Brain pericyte (primary cell): ENCODE measurements at places on chromosomes 12 and 14.

GRCh38 chr14:89491711-89492381 is 74.8 kb upstream of the FOXN3 start:
- no peak for DNase-seq

- DNase-seq = no peak
These were observed 53.5 kb downstream of the FSCB start for GRCh38 chr14:44453433-44454171.

DNA sequence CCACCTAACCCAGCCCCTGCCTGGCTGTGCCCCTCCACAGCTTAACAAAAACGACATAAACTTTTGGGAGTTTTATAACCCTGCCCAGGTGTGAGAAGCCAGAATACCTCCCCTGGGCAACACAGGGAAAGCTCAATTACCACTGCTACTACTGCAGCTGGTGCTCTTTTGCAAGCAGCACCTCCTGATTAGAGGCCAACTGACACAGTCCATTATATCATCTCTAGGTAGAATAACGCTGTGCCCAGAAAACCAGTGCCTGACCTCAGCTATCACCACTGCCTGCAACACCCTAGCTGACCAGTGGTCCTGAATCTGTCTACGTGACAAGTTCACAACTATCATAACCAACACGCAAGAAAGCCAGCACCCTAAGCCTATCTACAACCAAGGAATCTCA is 34.2 kb downstream of the MDM1 start:
- DNase-seq = no peak

- no peak for DNase-seq
These were observed 69.4 kb downstream of the ATXN2 start for GRCh38 chr12:111529424-111530368.

GRCh38 chr12:127277882-127278281 is 989.1 kb upstream of the TMEM132C start:
- DNase-seq = no peak

GRCh38 chr12:51884676-51885229 is 3.1 kb upstream of the ANKRD33 start:
- DNase-seq = no peak

- no peak for DNase-seq
These were observed 35.0 kb downstream of the CORO1C start for GRCh38 chr12:108696111-108696995.

DNA sequence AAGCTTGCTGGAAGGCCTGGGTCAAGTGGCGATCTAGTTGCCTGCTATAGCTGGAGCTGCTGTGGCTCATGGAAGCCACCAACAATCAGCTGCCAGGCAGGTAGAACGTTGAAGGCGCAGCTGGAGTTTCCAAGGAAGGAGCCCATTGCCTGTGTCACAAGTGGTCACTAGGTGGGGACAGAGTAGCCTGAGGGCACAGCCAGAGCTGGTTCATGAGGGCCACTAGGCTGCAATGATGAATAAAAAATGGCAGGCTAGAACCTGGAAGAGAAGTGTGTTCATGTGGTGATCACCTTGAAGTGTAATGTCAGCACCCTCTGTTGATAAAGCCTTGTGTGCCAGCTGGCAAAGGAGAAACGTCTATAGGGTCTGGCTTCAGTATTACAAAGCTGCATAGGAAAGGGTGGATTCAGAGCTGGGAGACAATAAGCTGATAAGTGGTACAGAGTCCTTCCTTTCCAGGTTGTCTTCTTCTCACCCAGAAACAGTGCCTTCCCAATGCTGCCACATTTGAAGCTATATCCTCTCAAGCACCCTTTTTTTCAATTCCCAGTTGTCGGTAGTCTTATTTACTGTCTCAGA is 165.8 kb downstream of the EMP1 start:
- DNase-seq = no peak

GRCh38 chr14:75934998-75935628 is 46.7 kb downstream of the TGFB3 start:
- no peak for DNase-seq

- DNase-seq = no peak
These were observed 5.3 kb downstream of the FAM161B start for GRCh38 chr14:73944432-73945158.

- no peak for DNase-seq
These were observed 82.9 kb downstream of the NEDD1 start for GRCh38 chr12:96989916-96990315.

GRCh38 chr12:69239922-69240630 is 707 bp downstream of the CPSF6 start:
- no peak for DNase-seq

- DNase-seq = no peak
These were observed 79.5 kb downstream of the APAF1 start for GRCh38 chr12:98724384-98725155.

DNA sequence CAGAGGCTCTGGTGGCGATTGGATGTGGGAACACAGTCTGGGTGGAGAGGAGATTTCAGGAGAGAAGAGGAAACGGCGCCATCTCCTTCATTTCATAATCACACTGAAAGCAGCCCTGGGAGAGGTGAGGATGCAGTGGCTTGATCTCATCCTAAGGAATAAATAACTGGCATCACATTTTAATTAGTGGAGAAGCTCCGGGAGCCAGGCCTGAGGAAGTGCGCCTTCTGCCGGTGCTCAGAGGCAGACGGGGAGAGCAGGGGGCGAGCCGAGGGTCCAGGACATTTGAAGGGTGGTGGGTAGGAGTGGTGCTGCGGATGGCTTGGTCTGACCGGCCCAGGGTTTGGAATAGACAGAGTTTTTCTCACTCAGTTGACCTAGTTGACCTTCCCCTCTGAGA is 265.0 kb downstream of the CACNA1C start:
- DNase-seq = no peak

DNA sequence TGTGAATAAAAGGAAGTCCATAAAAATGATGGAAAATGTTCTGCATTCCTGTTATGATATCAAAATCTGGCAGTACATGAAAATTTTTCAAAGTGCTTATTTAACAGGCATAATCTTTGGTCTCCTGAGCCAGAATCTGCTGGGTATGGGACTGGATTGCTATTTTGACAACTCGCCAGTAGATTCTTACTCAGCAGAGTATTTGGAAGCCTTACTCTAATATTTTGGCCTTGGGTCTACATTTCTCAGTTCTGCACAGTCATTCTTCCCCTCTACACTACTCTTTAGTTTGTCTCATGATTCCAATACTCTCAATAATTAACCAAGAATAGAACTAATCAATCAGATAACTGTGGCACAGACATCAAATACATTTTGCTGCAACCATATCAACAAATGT is 1.1 kb upstream of the SLCO1B1 start:
- DNase-seq = no peak

GRCh38 chr14:54724676-54725325 is 157.9 kb downstream of the SAMD4A start:
- no peak for DNase-seq
